ENCODE measurements at places on chromosomes 3 and 15.

DNA sequence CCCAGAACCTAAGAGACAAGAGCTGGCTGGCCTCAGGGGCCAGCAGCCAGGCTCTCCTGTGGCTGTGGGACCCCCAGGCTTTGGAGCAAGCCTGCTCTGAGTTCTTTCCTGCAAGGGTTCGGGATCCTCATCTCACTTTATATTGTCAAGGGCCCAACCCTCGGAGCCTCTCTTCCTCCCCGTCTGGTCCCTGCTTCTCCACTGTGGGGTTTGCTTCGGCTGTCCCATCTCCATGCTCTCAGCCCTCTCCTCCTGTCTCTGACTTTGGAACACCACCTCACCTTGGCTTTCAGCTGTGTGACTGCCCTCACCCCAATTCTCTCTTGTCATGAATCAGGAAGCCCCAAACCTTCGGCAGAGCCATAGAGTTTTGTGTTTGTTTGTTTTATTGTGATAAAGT, 30.0 kb downstream of the MRAS start:
- DNase-seq = no peak

- no peak for DNase-seq
Measured at GRCh38 chr3:46049093-46049492, 21.8 kb upstream of the XCR1 start.

- DNase-seq = no peak
Measured at GRCh38 chr3:41053220-41053619, 146.1 kb upstream of the CTNNB1 start.

DNA sequence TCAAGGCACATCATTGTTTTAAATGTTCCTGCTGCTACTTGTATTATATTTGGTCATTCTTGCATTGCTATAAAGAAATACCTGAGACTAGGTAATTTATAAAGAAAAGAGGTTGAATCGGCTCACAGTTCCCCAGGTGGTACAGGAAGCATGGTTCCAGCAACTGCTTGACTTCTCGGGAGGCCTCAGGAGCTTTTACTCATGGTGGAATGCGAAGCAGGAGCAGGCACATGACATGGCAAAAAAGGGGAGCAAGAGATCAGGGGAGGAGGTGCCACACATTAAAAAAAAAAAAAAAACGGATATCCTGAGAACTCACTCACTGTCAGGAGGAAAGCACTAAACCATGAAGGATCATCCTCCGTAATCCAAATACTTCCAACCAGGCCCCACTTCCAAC, 286.9 kb upstream of the PLSCR5 start:
- no peak for DNase-seq

DNA sequence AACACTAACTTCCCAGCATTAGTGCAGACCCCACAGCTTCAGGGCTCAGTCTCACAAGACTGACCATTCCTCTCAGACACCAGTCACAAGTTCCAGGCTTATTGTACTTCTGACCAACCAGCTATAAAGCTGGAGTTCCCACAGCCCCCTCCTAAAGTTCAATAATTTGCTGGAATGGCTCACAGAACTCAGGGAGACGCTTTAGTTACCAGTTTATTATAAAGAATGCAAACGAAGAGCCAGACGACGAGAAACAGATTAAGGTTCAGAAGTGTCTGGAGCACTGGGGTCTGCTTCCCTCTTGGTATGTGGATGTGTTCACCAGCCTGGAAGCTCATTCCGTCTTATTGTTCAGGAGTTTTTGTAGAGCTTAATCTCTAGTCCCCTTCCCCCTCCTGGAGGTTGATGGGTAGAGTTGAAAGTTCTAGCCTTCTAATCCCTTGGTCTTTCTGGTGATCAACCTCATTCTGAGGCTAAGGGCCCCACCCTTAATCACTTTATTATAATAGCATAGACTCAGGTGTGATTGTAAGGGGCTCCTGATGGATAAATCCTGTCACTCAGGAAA, 4.8 kb upstream of the CSRNP1 start:
- DNase-seq = no peak
